Breast epithelium (tissue), 4 donors: ENCODE measurements at places on chromosomes 3 and 15.

GRCh38 chr15:51955504-51955903 is 16.1 kb downstream of the LEO1 start:
- H3K27ac ChIP-seq = no peak overlapping the region
- H3K4me1 ChIP-seq = no peaks in the 10 kb centered on the region
- DNase-seq = no peak
- no peak overlapping the region for H3K4me3 ChIP-seq

DNA sequence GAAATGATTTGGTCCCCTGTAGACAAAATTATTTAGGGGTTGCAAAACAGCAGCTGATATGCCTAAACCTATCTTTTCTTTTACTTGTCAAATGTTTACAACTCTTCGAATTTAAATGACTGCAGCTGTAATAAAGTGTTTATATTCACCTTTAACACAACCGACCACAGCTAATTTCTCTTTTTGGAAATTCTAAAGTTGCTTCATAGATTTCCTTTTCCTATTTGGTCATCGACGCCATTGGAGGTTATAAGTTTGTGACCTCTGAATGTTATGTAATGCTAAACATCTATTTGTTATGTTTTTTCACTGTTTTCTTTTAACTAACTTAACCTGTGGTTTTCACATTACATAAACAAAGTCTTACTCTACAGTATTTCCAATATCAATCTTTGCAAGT is 1094.9 kb upstream of the EPHA6 start:
- no peaks in the 10 kb centered on the region for H3K36me3 ChIP-seq
- H3K27ac ChIP-seq = no peak overlapping the region
- no peak for DNase-seq
- H3K27me3 ChIP-seq = no peaks in the 10 kb centered on the region
- no peaks in the 10 kb centered on the region for H3K4me1 ChIP-seq
- no peak overlapping the region for H3K4me3 ChIP-seq

DNA sequence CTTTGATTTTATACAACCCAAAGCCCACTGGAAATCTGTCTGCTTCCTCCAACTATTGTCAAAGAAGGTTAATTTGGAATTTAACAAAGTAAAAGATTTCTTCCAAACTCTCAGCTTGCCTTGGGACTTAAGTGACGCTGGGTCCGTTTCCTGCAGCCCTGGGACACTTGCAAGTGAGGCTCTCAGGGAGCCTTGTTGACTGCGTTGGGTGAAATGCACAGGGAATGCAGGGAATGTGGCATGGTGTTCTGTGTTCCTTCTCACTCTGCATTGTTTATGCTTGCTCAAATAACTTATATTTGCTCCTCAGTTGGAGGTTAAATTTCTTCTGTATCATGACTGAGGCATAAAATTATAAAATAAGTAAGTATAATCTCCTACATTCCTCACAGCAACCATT is 60.9 kb upstream of the TJP1 start:
- no peak overlapping the region for H3K4me3 ChIP-seq
- no peaks in the 10 kb centered on the region for H3K36me3 ChIP-seq
- no peaks in the 10 kb centered on the region for H3K27me3 ChIP-seq
- no peak for DNase-seq
- H3K4me1 ChIP-seq = no peaks in the 10 kb centered on the region
- H3K27ac ChIP-seq = no peak overlapping the region

- no peak overlapping the region for H3K4me3 ChIP-seq
- no peaks in the 10 kb centered on the region for H3K36me3 ChIP-seq
- H3K27me3 ChIP-seq = no peaks in the 10 kb centered on the region
- no peaks in the 10 kb centered on the region for H3K4me1 ChIP-seq
- DNase-seq = no peak
Measured at GRCh38 chr15:90807074-90807785, 61.2 kb upstream of the FURIN start.

DNA sequence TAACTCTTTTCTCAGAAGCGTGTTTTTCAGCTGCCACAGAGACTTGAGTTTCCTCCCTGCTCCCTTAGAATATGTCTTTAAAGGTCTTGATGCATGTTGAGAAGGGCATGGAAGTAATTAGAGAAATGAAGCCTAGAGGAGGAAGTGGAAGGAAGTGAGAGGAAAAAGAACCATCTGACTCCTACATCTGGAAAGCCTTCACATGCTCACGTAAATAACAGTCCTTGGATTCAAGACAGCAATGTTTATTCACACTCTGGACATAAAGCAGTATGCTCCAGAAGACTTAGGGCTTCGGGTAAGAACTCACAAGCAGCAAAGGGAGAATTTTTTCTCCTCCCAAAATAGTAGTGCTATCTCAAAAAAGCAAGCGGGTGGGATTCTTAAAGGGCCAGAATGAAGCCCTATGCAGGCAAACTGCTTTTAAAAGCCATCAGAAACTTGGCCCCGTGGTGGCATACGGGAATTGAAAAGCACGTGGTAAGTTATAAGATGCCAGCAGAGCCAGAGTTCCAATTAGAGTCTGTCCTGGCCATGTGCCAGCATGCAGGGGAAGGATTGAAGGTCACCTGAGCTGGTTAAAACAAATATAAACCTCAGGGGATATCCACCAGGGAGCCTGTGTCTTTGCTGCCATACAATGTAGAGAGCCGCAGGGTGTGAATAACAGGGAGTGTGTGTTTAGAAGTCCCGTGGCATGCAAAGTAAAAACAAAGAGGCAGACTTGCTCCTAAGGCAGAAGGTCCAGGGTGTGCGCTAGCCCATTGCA is 380.8 kb upstream of the NDN start:
- no peak overlapping the region for H3K27ac ChIP-seq
- H3K4me3 ChIP-seq = no peak overlapping the region
- no peaks in the 10 kb centered on the region for H3K36me3 ChIP-seq
- no peak for DNase-seq
- H3K4me1 ChIP-seq = no peaks in the 10 kb centered on the region
- H3K27me3 ChIP-seq = no peaks in the 10 kb centered on the region

DNA sequence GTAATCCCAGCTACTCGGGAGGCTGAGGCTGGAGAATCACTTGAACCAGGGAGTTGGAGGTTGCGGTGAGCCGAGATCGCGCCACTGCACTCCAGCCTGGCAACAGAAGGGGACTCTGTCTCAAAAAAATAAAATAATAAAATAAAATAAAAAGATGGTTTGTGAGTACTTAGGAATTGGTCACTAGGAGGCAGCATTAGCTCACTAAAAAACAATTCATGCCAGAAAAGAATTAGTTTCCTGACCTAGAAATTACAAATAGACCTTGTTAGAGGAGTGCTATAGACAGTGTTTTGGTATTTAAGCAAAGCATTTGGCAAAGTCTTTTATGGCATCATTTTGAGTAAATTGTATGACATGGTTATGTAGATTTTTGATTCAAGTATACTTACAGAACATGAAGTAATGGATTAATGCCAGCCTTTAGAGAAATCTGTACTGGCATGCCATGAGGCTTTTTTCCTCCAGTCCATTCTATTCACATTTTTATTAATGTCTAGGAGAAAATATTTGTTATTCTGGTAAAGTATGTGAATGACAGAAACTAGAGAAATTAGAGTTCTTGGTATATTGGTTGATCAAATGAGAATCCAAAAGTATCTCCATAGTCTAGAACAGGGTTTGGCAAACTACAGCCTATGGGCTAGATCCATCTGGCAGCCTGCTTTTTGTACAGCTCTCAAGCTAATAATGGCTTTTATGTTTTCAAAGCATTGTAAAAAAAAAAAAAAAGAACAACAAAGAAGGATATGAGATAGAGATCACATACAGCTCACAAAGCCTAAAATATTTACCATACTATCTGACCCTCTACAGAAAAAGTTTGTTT is 81.6 kb downstream of the LRRC49 start:
- no peaks in the 10 kb centered on the region for H3K36me3 ChIP-seq
- H3K27ac ChIP-seq = no peak overlapping the region
- H3K4me1 ChIP-seq = no peaks in the 10 kb centered on the region
- no peaks in the 10 kb centered on the region for H3K27me3 ChIP-seq
- DNase-seq = no peak
- no peak overlapping the region for H3K4me3 ChIP-seq

DNA sequence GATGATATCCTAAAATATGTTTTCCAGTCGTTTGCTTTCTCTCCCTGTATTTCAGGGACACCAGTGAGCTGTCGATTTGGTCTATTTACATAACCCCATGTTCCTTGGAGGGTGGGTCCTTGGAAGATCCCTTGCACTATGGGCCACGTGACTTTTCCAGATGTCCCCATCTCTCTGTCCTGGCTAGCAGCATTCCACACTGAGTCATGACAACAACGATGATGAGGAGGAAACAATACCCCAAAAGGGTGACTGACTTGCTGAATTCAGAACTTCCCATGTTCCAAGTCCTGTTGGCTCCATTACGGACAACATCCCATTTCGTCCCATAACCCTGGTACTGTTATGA is 134.3 kb downstream of the NSMCE3 start:
- no peaks in the 10 kb centered on the region for H3K27me3 ChIP-seq
- no peak for DNase-seq
- H3K4me1 ChIP-seq = no peaks in the 10 kb centered on the region

- no peaks in the 10 kb centered on the region for H3K27me3 ChIP-seq
- H3K36me3 ChIP-seq = no peaks in the 10 kb centered on the region
- H3K27ac ChIP-seq = no peak overlapping the region
Measured at GRCh38 chr15:79966634-79967297, 4.2 kb downstream of the BCL2A1 start.

GRCh38 chr15:38149315-38149714 is 103.3 kb upstream of the SPRED1 start:
- H3K27me3 ChIP-seq = no peaks in the 10 kb centered on the region
- no peaks in the 10 kb centered on the region for H3K36me3 ChIP-seq
- H3K4me1 ChIP-seq = no peaks in the 10 kb centered on the region
- H3K27ac ChIP-seq = no peak overlapping the region
- no peak overlapping the region for H3K4me3 ChIP-seq

DNA sequence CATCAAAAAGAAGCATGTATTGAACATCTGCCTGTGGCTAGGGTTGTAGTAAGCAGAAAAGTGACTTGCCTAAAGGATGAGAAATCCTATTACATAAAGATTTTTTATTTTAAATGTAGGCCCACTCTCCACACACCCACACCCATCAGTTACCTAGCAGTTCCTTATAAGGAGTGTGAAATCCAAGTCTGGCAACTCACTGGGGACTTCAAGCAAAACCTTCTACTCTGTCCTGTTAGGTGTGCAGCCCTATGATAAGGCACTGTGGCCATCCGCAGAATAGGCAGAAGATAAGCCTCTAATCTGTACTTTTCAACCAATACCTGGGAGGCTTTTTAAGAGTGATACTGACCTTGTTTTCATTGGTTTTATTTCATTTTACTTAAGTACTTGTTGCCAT is 52.7 kb upstream of the TJP1 start:
- H3K4me1 ChIP-seq = no peaks in the 10 kb centered on the region
- DNase-seq = no peak
- no peaks in the 10 kb centered on the region for H3K27me3 ChIP-seq
- H3K36me3 ChIP-seq = no peaks in the 10 kb centered on the region
- H3K4me3 ChIP-seq = no peak overlapping the region

DNA sequence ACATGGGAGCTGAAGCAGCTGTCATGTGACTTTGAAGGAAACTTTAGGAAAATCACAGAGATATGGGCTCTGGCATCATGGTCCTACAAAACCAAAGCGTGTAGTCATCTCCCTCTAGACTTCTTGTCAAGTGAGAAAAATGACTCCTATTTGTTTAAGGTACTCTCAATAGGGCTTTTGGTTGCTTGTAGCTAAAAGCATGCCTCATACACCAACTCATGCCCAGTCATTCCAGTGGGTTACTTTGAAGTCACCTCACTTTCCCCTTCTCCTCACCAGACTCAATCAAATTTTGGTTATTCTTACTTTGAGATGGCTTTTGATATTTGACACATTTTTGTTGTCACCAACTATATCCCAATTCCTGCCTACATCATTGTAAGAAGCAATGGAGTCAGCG is 81.6 kb downstream of the BOC start:
- DNase-seq = no peak
- H3K27me3 ChIP-seq = no peaks in the 10 kb centered on the region
- H3K27ac ChIP-seq = no peak overlapping the region
- H3K4me3 ChIP-seq = no peak overlapping the region
- H3K36me3 ChIP-seq = no peaks in the 10 kb centered on the region

GRCh38 chr3:179819379-179819778 is 166.5 kb downstream of the USP13 start:
- H3K36me3 ChIP-seq = no peaks in the 10 kb centered on the region
- no peak overlapping the region for H3K4me3 ChIP-seq
- H3K27ac ChIP-seq = no peak overlapping the region
- H3K4me1 ChIP-seq = no peaks in the 10 kb centered on the region
- H3K27me3 ChIP-seq = no peaks in the 10 kb centered on the region
- DNase-seq = no peak

GRCh38 chr15:85324202-85324601 is 56.2 kb upstream of the AKAP13 start:
- H3K27me3 ChIP-seq = no peaks in the 10 kb centered on the region
- H3K27ac ChIP-seq = no peak overlapping the region
- no peak for DNase-seq
- H3K4me1 ChIP-seq = no peaks in the 10 kb centered on the region
- no peaks in the 10 kb centered on the region for H3K36me3 ChIP-seq

GRCh38 chr3:52436500-52437149 is 8.3 kb downstream of the SEMA3G start:
- H3K27me3 ChIP-seq = no peaks in the 10 kb centered on the region
- peak; percentile 45 for DNase-seq
- no peak overlapping the region for H3K4me3 ChIP-seq
- peak overlapping the region; percentile 48 for H3K27ac ChIP-seq
- no peaks in the 10 kb centered on the region for H3K36me3 ChIP-seq

DNA sequence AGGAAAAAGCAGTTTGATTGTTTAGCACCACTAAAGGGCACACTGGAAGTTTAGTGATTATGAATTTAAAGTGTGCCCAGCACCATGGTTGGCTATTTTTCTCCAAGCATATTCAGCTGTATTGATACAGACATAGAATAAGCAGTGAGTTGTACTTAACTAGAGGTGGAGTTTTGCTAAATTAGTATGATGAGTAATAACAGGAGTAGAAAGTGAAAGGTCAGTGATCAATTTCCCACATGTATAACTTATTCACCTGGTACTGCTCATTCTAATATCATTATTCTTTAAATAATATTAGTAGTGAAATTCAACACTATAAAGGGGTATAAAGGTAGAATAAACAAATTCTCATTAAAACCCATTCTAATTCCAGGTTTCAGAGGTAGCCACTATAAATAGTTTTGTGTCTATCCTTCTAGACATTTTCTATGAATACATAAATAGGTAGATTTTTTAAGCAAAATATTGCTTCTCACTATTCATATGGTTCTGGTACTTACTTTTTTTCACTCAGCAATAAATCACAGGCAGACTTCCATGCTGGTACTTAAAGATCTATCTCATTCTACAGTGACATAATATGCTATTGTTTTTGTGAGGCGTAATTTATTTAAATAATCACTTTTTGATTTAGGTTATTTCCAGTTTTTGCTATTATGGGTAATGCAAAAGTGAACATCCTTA is 732.9 kb downstream of the VGLL3 start:
- no peaks in the 10 kb centered on the region for H3K4me1 ChIP-seq
- no peak overlapping the region for H3K27ac ChIP-seq
- no peaks in the 10 kb centered on the region for H3K36me3 ChIP-seq
- no peak overlapping the region for H3K4me3 ChIP-seq

GRCh38 chr15:68537506-68537905 is 41.3 kb upstream of the CORO2B start:
- H3K27me3 ChIP-seq = no peaks in the 10 kb centered on the region
- H3K4me1 ChIP-seq = no peaks in the 10 kb centered on the region
- H3K36me3 ChIP-seq = no peaks in the 10 kb centered on the region
- DNase-seq = no peak
